8988T (cell line): ENCODE measurements at places on chromosomes 1 and 21.

GRCh38 chr1:220189750-220190347, 82.4 kb downstream of the RAB3GAP2 start:
- DNase-seq, result no peak

- no peak for DNase-seq
These were observed 38.4 kb downstream of the UCK2 start for GRCh38 chr1:165865633-165866340.

- no peak for DNase-seq
These were observed 95.6 kb upstream of the F3 start for GRCh38 chr1:94637121-94637520.

- no peak for DNase-seq
These were observed 243.0 kb upstream of the RUNX1 start for GRCh38 chr21:35291973-35292627.

GRCh38 chr1:97911266-97912215, 9.3 kb downstream of the DPYD start:
- no peak for DNase-seq

GRCh38 chr1:150477320-150477719, 9.9 kb upstream of the TARS2 start:
- no peak for DNase-seq

- no peak for DNase-seq
These were observed 108.2 kb upstream of the SLC35F3 start for GRCh38 chr1:233796146-233796783.

GRCh38 chr1:58813361-58813760, 29.5 kb upstream of the JUN start:
- DNase-seq, result no peak

DNA sequence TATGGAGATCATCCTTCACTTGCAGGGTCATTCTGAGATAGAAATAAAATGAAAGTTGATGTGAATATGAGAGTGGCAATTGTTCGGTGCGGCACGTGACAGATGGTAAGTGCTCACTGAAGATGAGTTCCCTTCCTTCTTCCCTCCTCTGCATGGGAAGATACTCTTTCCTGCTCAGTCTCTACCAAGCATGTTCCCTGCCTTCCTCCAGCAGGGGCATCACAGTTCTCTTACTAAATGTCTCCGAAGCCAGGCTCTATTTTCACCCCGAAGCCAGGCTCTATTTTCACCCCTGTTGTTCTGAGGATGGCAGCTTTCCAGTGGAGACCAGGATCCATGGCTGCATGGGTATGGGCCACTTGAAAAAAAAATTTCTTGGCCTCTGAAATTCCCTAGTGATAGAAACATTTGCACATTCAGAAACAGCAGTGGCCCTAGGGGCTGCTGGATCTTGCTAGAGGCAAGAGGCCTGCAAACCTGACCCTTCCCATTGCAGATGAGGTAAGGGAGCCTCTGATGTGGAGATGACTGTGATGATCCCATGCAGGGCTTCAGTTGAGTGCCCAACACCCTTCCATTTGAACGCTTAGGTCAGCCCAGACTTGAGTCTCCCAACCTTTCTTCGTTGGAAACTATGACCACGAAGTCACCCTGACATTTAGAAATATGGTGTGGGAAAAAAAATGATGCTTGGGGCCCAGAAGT, 123.7 kb upstream of the HMGB4 start:
- DNase-seq, result no peak

DNA sequence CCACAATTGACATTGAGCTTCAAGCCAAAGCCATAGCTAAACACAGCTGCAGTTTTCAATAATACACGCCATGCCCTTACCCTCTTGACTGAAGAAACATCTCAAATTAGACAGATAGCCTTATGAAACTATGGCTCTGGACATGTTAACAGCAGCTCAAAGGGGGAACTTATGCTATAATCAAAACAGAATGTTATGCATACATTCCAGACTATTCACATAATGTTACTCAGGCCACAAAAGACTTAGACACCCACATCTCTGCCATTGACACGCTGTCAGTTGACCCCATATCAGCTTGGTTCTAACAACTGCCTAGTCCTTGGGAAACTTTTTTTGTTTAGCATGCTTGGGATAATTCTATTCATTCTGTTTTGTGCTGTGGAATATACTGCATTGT, 2.3 kb upstream of the NENF start:
- DNase-seq, result no peak

DNA sequence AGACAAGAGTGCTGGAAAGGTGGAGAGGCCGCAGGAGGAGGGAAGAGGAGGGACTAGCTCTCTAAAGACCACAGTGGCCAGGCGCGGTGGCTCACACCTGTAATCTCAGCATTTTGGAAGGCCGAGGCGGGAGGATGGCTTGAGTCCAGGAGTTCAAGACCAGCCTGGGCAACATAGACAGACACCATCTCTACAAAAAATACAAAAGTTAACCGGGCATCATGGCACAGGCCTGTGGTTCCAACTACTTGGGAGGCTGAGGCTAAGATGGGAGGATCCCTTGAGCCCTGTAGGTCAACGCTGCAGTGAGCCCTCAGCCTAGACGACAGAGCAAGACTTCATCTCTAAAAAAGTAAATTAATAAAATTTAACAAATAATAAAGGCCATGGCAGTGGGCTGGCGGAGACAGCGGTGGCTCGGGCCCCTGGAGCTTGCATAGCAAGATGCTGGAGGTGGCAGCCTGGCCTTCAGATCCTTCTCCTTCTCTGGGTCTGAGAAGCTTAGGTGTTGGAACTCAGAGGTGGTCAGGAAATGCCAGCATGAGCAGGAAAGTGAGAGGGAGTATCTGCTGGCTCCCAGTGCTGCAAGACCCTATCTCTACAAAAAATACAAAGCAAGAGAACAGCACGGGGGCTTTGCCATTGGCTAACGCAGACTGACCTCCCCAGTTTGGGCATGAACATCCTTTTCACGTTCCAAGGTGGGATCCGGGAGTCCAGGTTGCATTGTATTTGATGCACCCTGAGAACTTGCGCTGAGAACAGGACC, 10.7 kb downstream of the WNT3A start:
- DNase-seq, result no peak

- DNase-seq, result no peak
These were observed 61.8 kb downstream of the CD247 start for GRCh38 chr1:167456524-167456923.

DNA sequence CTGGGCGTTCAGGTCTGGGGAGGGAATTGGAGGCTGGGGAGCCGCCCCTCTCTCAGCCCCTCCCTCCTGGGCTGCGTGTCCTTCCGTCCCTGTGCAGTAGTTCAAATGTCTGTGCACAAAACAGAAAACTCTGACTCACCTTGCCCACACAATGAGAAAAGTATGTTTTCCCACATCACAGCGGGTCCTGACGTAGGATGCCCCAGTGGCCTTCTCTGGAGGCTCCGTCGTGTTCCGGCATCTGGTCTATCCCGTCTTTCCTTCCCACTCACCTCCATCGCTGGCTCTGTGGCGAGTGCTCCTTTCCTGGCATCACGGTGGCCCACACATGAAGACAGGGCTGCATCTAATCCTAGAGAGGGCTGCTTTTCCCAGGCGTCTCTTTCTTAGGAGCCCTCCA, 224.0 kb downstream of the KAZN start:
- no peak for DNase-seq

DNA sequence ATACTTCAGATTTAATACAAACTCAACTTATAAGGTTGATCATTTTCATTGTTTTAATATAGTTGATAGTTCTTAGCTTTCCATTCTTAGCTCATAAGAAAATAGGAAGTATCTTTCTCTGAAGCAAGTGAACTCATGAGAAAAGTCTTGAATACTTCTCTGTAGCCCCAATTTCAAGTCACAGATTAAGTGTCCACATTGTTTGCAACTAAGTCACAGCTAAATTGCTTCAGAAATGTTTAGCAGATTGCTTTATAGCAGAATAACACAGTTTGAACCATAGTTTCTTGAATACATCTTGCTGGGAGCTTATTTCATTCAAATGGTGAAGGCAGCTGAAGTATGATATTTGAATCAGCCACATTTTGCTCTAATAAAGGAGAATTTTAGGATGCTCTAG, 10.6 kb upstream of the PKN2 start:
- DNase-seq, result no peak

GRCh38 chr1:26838474-26839338, 12.2 kb downstream of the ZDHHC18 start:
- DNase-seq, result no peak

- no peak for DNase-seq
These were observed 23.3 kb downstream of the TFF3 start for GRCh38 chr21:42291751-42292562.

- DNase-seq, result no peak
These were observed 45.1 kb downstream of the RRAGC start for GRCh38 chr1:38814444-38814983.

GRCh38 chr1:117685936-117686806, 80.3 kb downstream of the TENT5C start:
- DNase-seq, result no peak

GRCh38 chr1:35539824-35540261, 17.4 kb downstream of the KIAA0319L start:
- DNase-seq, result no peak

- no peak for DNase-seq
These were observed 151.9 kb downstream of the MAGI3 start for GRCh38 chr1:113542221-113542701.

DNA sequence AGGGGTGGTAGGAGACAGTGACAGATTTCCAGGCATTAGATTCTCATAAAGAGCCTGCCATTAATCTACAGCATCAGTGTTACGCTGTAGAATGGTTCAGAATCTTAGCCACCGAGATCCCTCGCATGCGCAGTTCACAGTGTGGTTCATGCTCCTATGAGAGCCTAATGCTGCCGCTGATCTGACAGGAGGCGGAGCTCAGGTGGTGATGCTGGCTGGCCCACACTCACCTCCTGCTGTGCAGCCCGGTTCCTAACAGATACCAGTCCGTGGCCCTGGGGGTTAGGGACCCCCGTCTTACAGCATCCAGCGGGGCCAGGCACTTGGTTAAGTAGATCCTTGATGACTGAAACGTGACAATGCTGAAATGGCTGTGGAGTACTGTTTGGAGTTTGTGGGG, 163.6 kb upstream of the C1orf21 start:
- no peak for DNase-seq

DNA sequence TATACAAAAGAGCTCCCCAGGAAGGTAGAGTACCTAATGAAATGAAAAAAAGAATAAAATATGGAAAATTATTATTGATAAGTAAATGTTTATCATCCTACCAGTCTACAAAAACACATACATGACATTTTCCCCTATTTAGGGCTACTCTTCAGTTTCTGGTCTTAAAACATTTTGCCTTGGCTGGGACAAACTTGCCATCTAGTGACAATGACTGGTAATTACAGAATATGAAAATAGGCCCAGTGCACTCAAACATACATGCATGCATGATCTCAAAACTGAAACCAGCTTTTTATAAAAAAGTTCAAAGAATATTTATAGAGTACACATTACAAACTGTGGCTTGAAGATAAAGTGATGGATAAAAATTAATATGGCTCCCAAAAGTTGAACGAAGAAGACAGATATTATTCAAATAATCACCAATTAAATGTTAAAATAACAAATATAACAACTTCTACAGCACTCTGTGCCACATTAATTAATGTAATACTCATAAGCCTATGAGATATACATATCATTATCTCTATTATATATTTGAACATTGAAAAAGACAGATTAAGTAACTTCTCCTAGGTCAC, 10.5 kb upstream of the RNPC3 start:
- DNase-seq, result no peak

- no peak for DNase-seq
These were observed 210.0 kb upstream of the GREM2 start for GRCh38 chr1:240821925-240822324.

DNA sequence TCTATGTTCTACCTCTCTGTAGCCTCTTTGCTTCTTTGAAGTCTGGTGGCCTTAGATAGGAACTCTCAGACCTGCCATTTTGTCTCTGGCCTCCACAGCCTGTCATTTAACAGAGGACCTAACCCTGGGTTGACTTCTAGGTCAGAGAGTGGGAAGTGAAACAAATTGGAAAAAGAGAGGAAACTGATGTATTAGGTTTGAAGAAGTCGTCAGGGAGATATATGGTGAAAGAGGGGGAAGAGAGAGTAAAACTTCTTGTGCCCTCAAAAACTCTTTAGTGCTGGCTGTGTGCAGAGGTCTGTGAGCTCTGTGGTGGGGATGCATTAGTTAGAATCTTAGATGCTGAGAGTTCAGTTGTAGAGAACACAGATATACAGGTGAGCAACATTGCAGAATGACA, 30.2 kb upstream of the CD1D start:
- DNase-seq, result no peak

- peak; percentile 75 for DNase-seq
These were observed 25.5 kb downstream of the CD34 start for GRCh38 chr1:207885129-207886032.

DNA sequence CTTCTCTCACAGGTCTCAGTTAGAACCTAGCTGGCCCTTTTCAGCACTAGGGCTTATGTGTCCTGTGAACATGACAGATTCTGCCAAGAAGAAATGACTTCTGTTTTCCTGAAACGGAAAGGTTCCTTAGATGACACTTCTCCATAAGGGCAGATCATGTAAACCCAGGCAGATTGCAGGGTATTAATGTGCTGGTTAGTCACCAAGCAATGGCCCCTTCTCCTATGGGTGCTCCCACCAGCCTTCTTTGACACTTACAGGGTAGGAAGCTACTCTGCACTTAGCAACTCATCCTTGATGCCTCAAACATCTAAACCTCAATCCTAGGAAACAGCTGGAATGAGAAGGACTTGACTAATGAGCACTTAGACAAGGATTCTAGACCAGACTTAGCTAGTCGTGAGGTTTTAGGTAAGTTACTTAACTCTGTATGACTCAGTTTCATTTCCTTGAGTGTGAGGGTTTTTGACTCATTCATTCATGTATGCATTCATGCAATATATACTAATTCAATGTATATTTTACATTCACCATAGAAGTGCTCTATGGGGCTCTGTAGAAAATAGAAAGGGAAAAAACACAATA, 74.1 kb upstream of the PLXNA2 start:
- DNase-seq, result no peak

DNA sequence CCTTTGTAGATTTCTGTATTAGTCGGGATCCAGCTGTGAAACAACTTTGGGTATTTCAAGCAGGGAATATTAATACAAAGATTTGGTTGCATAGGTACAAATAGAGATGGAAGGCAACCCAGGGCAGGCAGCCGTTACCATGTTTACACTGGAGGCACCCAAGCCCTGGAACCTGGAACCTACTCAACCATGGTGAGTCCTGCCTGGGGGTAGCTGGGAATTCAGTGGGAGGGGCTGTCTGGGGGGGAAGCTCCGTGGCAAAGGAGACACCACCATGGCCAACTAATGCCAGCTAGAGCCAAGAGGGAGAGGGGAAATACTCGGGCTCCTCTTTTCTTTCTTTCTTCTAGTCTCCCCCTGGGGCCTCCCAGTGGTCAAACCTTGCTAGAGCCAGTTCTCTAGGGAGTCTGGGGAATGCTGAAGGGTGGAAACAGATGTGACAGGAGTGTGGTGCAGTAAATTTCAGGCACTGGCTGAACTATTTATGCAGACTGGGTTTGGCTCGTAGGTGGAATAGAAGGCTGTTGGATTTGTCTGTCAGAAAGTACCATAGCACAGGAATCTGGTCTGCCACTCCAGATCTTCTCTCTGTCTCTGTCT, 91.9 kb upstream of the CACNA1E start:
- no peak for DNase-seq
